ENCODE measurements at places on chromosomes 6 and 20.

DNA sequence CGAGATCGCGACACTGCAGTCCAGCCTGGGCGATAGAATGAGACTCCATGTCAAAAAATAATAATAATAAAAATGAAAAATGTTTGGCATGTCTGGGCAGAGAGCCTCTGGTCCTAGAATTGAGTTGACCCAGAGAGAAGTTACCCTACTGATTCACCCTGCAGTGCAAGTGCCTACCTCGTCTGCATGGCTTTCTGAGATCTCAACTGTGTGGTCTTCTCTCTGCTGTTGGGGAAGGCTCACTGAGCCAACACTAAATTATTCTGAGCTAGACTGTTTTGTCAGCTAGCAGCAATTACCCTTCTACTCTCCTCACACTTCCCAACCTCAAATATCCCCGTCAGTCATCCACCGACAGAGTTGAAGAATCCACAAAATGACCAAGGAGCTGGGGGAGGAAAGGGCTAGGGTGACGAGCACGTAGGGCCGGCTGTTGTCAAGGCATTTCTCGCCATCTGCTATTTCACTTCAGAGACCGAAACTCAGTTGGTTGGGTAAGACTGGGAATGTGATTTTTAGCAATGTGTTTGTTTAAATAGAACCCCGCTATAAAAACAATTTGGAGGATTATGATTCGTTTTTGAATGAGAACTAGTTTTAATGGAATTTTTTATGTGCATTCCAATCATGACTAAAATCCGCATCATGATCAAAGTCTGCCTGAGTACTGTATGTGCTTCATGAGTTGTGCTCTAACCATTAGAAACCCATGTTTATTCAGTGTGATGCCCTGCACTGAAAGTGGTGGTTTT lies 9.4 kb downstream of the MAS1 start:
- no peak for DNase-seq

GRCh38 chr20:9487231-9487630 lies 27.2 kb upstream of the LAMP5 start:
- no peak for DNase-seq

- no peak for DNase-seq
These were observed 235.3 kb upstream of the CEP162 start for GRCh38 chr6:84462698-84463097.

DNA sequence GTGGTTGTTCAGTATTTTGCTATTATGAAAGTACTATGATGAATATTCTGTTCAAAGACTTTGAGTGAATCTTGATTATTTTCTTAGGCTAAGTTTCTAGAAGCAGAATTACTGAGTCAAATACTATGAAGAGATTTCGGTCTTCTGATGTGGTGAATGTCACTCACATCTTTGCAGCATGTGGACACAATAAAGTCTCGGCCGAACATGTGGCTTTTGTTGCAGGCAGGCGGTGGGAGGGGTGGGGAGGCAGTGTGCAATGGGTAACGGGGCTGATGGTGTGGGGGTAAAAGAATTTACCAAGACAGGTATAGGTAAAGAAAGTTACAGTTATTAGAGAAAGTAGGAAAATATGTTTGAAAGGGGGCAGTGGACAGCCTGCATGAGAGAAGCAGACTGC lies 156.4 kb upstream of the DTNBP1 start:
- DNase-seq, result no peak

- DNase-seq, result no peak
These were observed 1.6 kb downstream of the B4GALT5 start for GRCh38 chr20:49712118-49712517.

- DNase-seq, result no peak
These were observed 188.7 kb downstream of the CDC5L start for GRCh38 chr6:44576132-44576631.

DNA sequence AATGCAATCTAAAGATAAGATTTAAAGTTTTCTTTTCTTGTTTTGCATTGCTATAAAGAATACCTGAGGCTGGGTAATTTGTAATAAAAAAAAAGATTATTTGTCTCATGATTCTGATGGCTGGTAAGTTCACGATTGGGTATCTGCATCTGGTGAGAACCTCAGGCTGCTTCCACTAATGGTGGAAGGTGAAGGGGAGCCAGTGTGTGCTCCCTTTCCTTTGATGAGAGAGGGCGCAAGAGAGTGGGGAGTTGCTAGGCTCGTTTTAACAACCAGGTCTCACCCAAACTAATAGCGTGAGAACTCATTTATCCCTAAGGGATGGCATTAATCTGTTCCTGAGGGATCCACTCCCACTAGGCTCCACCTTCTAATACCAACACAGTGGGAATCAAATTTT lies 353.2 kb downstream of the BTBD3 start:
- DNase-seq, result no peak
